ENCODE measurements at places on chromosomes 2 and 18. TPM values are rescaled to one million over a fixed set of nuclear protein-coding genes. Genes with fewer than 3 reads are reported as not detected.

SCN3A gene
- not detected for total RNA-seq

EDAR gene
- total RNA-seq, result not detected

POTEJ gene
- total RNA-seq, result not detected

- DNase-seq, result peak; percentile 88
Observed at GRCh38 chr2:26184555-26185303, 11.8 kb downstream of the GAREM2 start.

- no peak for DNase-seq
Observed at GRCh38 chr18:21167641-21168377, 56.2 kb upstream of the ROCK1 start.
